ENCODE measurements at places on chromosomes 5 and 9.

DNA sequence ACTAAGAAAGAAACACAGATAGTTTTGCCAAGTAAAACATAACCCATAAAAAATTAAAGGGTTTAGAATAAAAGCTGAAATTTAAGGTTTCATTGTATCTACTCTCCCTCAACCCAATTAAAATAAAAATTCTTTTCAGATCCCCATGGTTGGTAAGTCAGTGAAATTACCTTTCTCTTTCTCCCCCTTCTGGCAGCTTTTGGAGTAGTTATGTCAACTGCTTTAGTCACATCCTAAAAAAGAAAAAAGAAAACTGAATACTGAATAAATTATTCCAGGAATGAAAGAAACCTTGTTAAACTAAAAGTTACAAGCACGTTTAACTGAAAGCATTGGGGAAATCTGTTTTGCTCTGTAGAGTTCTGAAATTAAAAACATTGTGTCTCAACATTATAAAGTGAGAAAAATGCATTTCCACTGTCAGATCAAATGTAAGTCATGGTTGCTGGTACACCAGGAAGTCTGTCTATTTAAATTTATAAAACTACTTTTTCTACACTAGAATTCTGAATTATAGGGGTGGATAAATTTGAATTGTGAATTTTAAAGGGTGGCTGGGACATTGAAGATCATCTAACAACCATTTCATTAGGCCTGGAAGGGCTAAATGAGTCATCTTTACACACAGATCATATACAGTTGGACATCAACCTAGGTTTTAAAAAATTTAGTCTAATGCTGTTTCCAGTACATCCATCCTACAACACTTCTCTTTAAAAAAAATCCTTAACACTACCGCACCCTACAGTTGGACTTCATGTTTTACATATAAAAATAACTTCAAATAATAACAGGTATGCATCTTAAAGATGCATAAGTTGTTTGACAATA lies 24.7 kb downstream of the PSIP1 start:
- DNase-seq, result no peak

DNA sequence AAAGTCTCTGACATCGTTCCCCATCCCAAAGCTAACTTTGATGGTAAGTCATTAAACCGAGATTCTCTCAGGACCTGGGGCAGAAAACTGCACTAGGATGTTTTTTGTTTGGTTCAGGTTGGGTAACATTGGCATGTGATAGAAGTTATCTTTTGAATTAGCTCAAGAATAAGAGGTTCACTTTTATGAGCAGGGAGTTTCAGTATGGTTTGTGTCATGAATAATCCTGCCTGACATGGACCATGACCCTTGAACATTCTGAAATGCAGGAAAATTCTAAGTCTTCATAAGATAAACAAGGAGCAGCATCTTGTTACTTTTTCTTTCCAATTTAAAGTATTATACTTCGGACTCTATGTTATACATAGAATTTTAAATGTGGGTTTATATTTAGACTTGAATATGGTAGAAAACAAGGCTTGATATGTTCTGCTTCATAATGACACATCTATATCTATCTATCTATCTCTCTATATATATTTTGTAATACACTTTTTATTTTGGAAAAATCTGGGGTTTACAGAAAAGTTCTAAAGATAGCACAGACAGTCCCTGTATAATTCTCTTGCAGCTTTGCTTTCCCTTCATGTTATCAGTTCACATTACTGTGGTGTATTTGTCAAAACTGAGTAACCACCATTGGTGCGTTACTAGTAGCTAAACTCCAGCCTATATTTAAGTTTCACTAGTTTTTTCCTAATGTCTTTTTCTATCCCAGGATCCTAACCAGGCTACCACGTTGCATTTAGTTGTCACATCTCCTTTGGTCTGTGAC lies 102.7 kb upstream of the TAF11L2 start:
- DNase-seq, result no peak

DNA sequence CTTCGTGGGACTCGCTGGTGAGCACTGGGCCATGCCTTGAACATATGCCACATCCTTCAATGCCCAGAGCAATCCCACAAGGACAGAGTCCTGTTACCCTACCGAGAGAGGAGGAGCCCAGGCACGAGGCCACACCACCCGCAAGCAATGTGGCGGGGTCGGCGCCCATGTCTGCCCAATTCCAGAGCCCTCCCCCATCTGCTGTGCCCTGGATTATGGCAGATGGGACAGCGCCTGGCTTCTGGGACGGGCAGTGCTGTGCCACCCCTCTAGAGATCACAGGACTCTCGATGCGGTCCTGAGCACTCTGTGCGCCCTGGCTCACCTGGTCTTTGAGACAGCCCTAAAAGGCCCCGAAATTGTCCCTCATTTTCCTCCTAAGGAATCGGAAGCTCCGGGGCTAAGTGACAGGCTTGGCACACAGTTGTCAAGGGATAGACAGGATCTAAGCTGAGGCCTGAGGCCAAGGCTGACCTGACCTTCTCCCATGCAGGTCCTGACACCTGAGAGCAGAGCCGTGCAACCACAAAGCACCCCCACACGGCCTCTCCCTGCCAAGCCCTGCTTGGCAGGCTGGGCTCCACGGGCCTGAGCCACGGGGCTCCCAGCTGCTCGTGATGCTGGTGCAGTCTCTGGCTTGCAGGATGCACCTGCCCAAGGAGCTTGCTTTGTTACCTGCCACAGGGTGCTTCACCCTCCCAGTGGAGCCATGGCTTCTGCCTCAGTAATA lies 48.8 kb downstream of the PRRT1B start:
- DNase-seq, result no peak

DNA sequence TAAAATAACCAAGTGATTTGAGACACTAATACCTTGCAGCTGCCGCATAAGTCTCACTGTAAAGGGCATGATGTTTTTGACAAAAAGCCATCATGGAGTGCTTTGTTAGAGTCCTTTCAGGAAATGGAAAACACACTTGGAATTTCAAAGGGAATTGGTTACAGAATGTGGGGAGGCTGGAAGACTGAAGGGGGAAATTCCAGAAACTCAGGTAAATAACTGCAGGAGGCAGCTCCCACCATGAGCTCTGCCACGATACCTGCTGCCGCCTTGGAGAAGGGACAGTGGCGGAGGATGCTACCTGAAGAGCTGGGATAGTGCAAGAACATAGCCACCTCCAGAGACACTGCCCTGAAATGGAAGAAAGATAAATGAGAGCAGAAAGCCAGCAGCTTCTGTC lies 66.9 kb downstream of the PRKACG start:
- DNase-seq, result no peak

DNA sequence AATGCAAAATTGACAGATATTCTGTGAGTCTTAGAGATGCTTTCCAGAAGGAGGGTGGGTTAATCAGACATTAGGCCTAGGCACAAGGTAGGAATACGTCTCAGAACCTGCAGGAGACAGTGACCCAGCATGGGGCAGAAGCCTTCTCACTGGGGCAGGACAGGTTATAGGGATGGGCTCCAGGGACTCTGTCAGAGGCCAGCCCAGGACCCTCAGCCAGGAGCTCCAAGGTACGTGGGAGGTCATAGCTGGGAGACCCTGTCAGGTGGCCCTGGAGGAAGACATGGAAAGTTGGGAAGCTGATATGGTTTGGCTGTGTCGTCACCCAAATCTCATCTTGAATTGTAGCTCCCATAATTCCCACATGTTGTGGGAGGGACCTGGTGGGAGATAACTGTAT lies 450.4 kb downstream of the GADD45G start:
- no peak for DNase-seq

- DNase-seq, result no peak
Observed at GRCh38 chr5:135905144-135905543, 9.5 kb upstream of the IL9 start.

- DNase-seq, result no peak
Observed at GRCh38 chr5:177605078-177605477, 5.1 kb downstream of the B4GALT7 start.

DNA sequence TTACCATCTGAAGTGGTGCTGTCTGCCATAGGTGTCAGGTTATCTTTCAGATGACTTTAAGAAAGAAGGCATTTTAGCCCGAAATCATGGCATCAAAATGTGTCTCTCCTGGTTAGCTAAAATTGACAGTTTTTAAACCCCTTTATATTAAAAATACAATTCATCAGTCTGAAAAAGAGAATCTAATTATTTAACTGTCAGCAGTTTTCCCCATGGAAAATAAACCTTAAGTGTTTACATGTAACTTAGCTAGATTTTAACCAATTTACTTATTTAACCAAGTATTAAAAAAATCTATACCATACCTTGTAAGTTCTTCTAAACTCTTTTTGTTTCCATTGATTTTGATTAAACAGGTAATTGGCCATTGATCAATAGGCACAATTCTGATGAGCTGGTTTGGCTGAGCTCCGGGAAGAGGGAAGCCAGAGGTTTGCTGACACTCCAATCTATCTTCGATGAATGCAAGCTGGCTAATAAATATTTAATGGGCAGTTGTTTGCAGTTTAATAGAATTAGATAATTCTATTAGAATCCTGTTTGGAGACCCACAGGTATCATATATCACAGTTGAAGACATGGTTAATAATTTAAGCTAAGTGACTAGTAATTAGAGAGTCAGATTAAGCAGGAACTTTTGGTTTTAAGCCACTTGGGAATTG lies 114.0 kb downstream of the MAT2B start:
- DNase-seq, result no peak

GRCh38 chr5:149185067-149185466 lies 43.8 kb downstream of the ABLIM3 start:
- DNase-seq, result no peak

GRCh38 chr5:168266016-168266415 lies 25.4 kb upstream of the WWC1 start:
- no peak for DNase-seq

DNA sequence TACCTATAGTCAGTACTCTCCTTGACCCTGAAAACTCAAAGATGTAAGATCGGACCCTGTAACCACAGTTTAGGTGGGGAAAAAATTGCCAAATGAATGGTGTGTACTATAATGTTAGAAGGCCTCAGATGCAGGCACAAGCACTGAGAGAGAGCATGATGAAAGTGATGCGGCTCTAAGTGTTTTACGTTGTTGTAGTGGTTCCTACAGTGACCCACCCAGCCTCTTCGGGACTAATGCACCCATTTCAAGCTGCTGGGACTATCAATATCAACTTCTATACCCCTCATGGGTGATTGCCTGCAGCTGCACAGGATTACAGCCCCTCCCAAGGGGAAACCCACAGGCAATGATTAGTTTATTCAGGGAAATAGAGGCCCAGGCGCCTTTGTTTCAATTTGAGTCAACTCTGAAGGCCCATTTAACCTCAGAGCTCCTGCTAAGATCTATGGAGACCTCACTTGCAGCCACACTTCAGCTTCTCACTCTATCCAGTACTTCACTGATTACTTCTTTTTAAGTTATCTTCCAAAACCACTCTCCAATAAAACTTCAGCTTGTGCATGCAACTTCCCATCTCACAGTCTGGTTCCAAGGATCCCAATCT lies 340.7 kb downstream of the NR2F1-AS1 start:
- DNase-seq, result no peak

GRCh38 chr5:99176186-99176585 lies 247.4 kb upstream of the CHD1 start:
- no peak for DNase-seq

- no peak for DNase-seq
Observed at GRCh38 chr5:180366326-180366725, 13.2 kb upstream of the GFPT2 start.

GRCh38 chr9:95138474-95138873 lies 179.0 kb downstream of the FANCC start:
- no peak for DNase-seq

- DNase-seq, result peak; percentile 93
Observed at GRCh38 chr9:129258124-129258822, 80.2 kb upstream of the IER5L start.

All from activated CD4-positive, alpha-beta T cell treated with anti-CD3 and anti-CD28 coated beads for 4 hours (primary cell).